ENCODE measurements at places on chromosomes 6 and 20.

DNA sequence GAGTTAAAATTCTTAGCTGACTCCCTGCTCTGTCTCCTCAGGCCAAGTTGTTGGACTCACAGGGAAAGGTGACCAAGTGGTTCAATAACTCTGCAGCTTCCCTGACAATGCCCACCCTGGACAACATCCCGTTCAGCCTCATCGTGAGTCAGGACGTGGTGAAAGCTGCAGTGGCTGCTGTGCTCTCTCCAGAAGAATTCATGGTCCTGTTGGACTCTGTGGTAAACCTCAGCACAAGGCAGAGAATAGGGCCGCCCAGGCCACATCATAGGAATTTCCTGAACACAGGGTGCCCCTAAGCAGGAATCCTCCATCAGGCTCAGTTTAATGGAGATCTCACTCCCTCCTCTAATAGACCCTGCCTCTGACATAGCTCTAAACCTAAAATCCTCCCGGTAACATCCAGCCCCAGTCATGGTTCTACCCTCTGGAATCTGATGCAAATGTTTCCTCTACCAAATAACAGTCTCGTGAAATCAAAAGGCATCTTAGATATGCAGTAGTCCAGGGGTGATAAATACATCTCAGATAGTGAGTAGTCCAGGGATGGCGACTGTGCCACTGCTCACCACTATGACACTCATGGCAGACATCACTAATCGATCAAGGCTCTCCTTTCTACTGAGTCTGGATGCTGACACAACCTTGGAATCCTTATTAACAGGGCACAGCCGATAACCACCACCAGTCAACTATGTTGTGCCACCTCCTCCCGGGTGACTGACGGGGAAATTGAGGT, 18.3 kb downstream of the BPIFB1 start:
- DNase-seq: no peak

GRCh38 chr6:135311446-135312200, 130.5 kb downstream of the MYB start:
- DNase-seq: no peak

GRCh38 chr6:44800171-44800783, 412.8 kb downstream of the CDC5L start:
- peak; percentile 9 for DNase-seq

DNA sequence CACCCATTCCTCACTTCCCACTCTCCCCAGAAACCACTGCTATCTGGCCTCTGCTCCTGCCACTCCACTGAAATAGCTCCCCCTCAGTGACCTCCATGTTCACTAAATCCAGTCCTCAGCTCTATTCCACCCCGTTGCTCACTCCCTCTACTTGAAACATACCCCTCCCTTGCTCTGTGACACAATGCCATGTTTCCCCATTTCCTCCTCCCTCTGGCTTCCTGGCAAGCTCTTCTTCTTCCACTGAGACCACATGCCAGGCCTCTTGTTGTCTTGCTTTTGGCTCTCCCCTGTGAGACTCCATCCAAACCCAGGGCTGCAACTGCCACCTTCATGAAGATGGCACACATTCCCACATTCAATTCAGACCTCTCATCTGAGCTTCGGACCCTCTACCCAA, 13.9 kb downstream of the TMEM151B start:
- DNase-seq: no peak

DNA sequence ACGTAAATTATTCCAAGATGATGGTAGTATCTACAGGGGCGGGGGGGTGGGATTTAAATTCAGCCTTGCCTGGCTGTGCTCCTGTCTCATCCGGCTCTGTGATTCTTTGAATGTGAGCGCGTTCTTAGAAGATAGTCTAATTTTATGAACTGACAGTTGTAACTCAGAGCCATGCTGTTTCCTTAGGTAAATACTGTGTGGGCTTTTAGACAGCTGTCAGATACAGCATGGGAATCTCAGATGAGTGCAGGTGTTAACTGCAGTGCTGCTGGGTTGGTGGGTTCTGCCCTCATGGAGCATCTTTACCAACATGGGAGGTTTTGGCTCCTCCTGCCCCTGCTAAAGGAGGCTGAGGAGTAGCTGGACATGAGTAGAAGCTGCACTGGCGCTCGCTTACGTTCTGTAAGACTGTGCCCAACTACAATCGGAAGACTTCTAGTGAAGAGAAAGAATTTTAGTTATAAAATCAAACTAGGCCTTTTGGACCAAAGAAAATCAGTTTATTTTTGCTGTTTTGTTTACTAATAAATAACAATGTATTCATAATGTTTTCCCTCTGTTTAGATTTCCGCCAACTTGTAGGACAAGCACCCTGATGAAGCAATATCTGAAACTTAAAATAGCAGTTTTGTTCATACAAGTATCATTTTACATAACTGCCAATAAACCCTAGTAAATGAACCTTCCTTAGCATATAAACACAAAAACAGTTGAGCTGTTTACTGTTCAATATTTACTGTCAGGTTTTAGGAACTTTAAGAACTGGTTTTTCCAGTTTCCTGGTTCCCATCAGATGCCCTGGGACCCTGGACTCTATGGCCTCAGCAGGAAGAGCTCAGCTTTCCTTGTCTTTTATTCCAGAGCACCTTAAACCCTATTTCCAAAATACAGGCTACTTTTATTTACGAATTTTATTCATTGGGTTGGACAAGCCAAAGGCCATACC, 66.1 kb downstream of the FAM120B start:
- DNase-seq: no peak

DNA sequence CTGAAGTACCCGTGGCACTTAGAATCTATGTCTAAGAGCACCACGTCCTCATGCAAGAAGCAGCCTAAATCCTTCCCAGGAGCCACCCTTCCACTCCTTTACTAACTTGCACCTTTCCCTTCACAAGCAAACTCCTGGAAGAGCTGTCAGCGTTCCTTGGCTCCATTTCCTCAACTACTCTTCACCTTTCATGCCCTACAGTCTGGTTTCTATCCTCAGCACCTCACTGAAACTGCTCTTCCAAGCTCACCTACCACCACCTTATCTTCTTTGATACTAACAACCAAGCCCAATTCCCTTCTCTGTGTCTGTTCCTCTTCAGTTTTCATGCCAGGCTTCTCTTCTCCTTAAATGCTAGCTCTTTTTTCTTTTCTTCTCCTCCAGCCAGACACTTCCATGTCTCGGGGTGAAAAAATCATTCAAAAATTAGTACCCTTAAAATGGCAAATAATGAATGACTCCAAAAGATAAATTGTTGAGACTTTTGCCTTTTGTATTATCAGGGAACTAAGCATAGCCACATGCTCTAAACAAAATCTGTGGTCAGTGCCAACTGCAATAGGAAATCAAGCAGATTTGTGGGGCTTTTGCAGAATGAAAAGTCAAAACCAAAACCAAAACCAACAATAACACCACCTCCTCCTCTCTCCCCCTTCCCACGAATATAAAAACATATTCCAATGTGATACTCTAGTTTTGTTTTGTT, 149.6 kb upstream of the KCNK16 start:
- no peak for DNase-seq

DNA sequence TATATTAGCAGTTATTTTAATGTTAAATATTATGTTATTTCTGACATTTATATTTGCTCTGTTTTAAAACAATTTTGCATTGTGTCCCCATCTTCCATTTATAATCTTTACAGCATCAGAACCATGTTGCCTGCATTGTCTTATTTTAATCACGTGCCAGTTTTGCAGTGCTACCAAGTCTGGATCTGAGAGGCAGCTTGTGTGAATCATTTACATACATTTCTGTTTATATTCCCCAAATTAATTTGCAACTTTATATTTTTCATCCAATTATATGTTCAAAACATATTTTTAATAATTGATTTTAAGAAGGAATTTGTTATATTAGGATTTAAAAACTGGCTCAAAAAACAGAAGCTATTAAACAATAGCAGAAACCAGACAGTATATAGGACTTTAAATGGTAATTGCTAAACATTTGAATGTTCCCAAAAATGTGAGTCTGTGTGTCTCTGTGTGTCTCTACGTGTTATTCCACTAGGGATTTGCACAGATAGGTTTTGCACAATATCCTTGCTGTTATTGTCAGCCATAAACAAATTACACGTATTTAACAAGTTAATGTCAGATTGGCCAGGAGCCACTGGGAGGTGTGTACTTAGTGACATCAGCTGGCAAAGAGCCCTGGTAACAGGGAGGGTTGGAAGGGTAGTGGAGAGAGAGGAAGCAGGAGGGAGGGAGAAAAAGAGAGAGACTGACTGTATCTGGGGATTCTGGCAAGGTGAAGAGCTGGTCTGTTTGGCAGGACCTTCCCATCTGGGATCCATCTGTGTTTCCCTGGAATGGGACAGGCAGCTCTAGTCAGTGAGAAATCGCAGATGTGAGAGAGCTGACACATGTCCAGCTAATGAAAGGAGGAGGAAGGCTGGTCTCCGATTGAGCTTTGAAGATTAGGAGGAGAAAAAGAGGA, 72.1 kb downstream of the CBFA2T2 start:
- peak; percentile 51 for DNase-seq

GRCh38 chr6:142195862-142196541, 48.9 kb downstream of the VTA1 start:
- no peak for DNase-seq

GRCh38 chr6:160042788-160043301, 74.0 kb downstream of the IGF2R start:
- DNase-seq: no peak

DNA sequence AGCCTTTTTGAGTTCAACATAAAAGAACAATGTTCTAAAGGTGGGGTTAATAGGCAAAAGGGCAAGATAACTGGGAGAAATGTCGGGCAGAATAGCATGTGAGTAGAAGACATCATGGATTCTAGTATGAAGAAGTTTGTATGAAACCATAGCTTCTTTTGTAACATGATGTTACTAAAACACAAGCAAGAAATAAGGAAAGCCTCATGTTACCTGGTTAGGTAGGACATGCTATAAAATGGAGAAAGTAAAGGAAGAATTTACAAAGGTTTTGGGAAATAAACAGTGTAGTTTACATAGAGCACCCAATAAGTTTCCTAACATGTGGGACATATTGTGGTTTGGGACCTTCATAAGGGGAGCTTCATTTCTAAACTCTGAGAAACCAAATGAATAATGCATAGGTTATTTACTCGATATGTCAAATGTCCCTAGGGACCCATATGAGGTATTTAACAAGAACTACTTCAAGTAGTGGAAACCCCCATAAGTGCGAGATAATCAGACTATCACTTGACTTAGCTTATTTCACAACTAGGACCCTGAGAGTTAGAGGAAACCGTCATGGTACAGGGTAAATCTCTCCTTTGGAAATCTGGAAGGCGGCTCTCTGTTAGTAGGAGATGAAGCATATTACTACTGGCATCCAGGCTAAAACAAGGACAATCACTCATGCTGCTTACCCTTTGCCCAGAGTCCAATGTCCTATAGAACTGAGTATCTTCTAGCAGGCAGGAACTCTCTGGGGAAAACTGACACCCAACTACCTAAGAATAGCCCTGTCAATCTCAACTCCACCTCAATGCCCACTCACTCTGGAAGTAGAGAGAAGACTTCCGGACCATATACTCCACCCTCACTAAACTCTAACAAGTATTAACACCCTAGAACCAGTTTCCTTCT, 57.5 kb downstream of the ILRUN start:
- no peak for DNase-seq

DNA sequence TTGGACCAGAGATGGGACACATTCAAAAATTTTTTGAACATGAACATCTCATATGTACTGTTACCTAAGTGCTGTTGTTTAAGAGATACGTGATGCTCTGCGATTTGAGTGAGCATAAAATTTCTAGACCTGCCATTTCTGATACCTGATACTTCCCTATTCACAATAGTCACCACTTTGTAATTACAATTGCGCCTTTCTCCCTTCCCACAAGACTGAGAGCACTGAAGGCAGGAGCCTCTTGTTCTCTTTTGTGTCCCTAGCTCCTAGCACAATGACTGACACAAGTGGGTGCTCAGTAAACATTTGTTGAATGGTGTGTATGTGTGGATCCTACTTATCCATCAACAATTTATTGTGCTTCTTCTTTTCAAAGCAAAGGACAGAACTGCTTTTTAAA, 92.8 kb upstream of the TMEM30A start:
- DNase-seq: no peak

DNA sequence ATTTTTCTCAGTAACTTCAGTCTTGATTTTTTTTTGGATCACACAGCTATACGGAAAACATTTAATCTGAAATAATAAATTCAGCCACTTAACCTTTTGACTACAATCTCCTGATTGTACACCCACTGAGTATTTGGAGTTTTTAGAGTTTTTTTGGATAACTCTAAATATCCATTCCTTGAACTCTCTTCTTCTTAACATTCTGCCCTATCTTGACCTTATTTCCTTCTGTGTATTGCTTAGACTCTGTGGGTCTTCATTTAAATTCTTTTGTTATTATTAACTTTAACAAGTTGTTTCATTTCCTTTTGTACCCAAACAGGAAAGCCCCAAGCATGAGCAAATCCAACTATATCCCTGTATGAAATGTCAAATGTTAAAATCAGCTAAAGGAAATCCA, 170.2 kb upstream of the PTCHD4 start:
- DNase-seq: no peak

DNA sequence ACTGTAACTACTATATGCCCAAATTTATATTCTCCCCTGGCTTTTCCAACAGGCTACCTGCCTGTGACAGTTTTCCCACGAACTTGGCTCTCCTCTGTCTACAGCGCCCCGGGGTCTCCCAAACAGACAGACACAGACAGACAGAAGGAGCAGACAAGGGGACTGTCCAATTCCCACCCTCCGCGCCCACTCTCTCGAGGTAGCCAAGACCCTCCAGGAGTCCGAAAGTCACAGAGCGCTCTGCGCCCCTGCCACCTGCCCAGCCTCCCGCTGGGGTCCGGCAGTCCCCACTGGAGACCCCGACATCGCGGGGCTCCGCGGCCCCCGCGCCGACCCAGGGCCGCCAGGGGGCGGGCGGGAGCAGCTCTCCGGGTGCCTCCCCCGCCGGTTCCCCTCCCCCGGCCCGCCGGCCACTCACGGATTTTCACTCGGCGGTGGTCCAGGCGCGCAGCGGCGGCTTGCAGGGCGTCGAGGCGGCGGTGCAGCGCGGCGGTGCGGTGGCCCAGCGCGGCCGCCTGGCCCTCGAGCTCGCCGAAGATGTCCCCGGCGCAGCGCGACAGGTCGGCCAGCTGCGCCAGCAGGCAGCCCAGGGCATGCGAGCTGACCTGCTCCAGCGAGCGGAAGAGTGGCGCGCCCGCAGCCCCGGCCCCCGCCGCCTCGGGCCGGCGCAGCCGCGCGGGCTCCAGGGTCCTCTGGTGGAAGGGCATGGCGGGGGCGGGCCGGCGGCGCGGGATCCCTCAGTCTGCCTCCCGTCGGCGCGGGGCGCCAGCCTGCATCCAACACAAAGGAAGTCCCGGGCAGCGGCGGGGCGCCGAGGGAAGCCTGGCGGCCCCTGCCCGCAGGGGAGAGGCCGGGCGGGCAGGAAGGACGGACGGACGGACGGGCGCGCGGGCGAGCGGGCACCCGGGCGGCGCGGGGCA, 81.3 kb upstream of the CCDC28A start:
- peak; percentile 63 for DNase-seq

DNA sequence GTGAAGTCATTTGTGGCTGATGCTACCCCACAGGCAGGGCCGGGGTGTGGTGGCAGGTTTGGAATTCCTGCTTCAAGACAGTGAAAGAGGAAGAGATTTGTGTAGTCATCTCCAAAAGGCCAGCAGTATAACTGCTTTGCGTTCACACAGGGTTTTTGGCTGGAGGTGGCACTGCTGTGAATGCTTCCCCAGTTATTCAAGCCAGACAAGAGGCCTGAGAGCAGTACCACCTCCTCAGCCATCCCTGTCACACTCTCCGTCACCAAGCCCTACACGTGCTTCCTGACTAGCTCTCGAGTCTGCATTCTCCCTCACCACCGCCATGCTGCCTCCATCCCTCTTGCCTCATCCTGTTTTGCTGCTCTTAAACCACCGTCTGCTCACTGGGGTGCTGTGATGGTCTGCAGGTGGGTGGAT, 23.9 kb downstream of the ARMC2 start:
- DNase-seq: no peak

GRCh38 chr6:111845441-111845871, 27.8 kb downstream of the FYN start:
- DNase-seq: no peak
